ENCODE measurements at places on chromosomes 3 and 15. TPM values are rescaled to one million over a fixed set of nuclear protein-coding genes. Genes with fewer than 3 reads are reported as not detected.

The MKRN2OS gene
- not detected for total RNA-seq

The BNC1 gene
- total RNA-seq = 0.49 TPM

The CCR3 gene
- not detected for total RNA-seq

The ZDHHC23 gene
- total RNA-seq = 6.3 TPM

The FYCO1 gene
- 70.4 TPM for total RNA-seq

The LARP6 gene
- total RNA-seq = 43.3 TPM

The ALAS1 gene
- total RNA-seq = 28.4 TPM

The STAC gene
- total RNA-seq = 62.3 TPM

The GOLGA6L7 gene
- total RNA-seq = not detected

The FGF7 gene
- 12.7 TPM for total RNA-seq

The GADL1 gene
- total RNA-seq = 0.27 TPM

The RPL29 gene
- total RNA-seq = 718 TPM

The SLC12A1 gene
- total RNA-seq = 0.68 TPM
